ENCODE measurements at places on chromosomes 4 and X.

GRCh38 chr4:174408841-174409552, 113.3 kb downstream of the HPGD start:
- no peak overlapping the region for H3K4me3 ChIP-seq
- no peaks in the 10 kb centered on the region for H3K27me3 ChIP-seq
- no peaks in the 10 kb centered on the region for H3K4me1 ChIP-seq
- H3K27ac ChIP-seq, result no peak overlapping the region
- no peaks in the 10 kb centered on the region for H3K36me3 ChIP-seq

DNA sequence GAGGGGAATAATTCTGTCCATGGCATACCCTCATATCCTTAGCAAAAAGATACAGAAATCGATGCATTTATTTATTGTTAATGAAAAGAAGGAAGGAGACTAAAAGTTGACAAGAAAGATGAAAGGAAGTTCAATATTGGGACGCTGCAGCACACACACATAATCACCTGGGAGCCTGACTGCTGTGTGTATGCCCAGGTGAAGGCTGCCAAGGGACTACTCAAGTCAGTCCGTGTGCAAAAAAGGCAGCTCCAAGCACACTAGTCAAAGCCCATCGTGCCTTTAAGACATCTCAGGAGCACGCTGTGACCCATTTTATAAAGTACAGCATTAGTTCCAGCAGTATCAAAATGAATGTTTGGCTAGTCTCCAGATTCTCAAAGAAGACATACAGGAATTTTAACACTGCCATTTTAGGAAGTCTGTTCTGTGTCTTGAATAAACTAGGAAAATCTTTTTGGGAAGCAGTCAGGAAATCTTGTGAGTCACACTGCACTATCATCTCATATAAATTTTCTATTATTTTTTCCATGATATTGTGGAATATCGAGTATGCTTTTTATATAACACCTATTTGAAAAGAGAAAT, 363.9 kb downstream of the GASK1B start:
- no peaks in the 10 kb centered on the region for H3K4me1 ChIP-seq
- no peaks in the 10 kb centered on the region for H3K36me3 ChIP-seq
- H3K27ac ChIP-seq, result no peak overlapping the region
- H3K4me3 ChIP-seq, result no peak overlapping the region
- no peak for ATAC-seq

DNA sequence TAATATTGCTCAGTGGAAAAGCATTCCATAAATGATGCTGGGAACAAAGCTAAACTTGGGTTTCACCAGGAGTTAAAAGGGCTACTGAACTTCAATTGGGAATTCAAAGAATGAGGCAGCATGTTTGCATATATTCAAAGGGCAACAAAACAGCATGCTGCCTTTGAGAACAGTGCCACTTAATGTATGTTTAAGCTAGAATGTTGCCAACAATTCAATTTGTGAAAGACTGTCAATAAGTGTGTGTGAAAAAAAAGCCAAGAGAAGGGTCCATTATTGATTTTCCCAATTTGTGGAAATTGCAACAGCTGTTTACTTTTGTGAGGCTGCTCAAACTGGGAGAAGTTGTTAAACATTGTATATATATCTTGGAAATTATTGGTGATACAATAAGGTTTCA, 701.9 kb upstream of the ACTRT1 start:
- H3K27ac ChIP-seq, result no peak overlapping the region
- H3K4me1 ChIP-seq, result no peaks in the 10 kb centered on the region
- no peaks in the 10 kb centered on the region for H3K27me3 ChIP-seq
- no peaks in the 10 kb centered on the region for H3K36me3 ChIP-seq
- no peak for ATAC-seq

- peaks cover 13% of the 10 kb centered on the region for H3K27me3 ChIP-seq
- no peak overlapping the region for H3K4me3 ChIP-seq
- ATAC-seq, result no peak
- no peak overlapping the region for H3K27ac ChIP-seq
- H3K36me3 ChIP-seq, result no peaks in the 10 kb centered on the region
- no peaks in the 10 kb centered on the region for H3K4me1 ChIP-seq
These were observed 63.0 kb upstream of the TMEM150C start for GRCh38 chr4:82624819-82625218.

DNA sequence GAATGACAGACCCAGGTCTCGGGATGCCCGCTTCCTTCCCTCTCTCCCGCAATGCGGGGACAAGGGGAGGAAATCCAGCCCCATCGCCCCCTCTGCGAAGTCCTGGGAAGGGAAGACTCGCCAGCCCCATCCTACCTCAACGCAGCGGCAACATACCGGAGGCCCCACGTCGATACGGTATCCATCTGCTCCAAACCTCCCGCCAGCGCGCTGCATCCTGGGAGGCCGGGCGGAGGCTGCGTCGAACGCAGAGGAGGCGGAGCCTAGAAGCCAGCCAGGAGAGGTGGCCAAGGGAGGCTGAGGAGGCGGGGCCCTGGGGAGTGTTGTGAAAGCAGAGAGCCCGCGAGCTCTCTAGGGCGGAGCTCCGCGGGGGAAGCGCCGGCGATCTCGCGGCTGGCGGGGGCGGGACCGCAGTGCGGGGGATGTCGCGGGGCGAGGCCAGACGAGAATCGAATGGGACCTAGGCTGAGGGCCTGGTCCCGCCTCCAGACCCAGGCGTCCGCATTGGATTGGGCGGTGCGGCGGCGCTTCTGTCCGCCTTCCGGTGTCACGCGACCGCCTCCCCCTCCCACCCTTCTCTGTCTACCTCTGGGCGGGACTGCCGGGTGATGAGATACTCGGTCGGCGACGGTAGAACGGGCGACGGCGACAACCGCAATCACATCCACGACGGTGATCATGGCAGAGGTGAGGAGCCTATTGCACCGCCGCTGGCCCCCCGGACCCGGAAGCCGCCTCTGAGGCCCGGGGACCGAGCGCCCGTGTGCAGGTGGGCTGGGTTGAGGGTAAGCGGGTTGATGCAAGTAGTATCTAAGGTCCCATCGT, at the start of the genes FANCB and MOSPD2:
FANCB (minus strand) TSS at position 219 of the 825 bp plus-strand sequence. CDS start 7,559 bp downstream, outside the sequence.
MOSPD2 (plus strand) TSS at position 571 of the 825 bp plus-strand sequence; CDS start at position 679, 108 bp downstream.
- H3K27me3 ChIP-seq, result no peaks in the 10 kb centered on the region
- peak within 1 kb of the TSS; percentile 89 for H3K4me3 ChIP-seq
- H3K36me3 ChIP-seq, result peaks cover 16% of the 10 kb centered on the region
- peak; percentile 98 for ATAC-seq
- H3K4me1 ChIP-seq, result peaks cover 6% of the 10 kb centered on the region

DNA sequence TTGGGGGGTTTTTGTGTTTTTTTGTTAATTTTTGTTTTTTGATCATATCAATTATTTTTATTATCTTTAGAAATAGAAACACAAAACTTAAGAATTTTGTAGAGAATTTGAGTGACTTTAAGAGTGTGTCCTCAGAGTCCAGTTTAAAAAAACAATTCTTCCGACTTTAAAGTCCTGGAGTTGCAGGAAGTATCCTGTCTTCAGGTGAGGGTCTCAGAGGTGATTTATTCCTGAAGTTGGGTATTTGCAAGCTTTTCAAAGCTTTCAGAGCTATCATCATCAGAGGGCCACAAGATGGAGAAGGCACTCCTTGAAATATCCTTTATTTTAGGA, 23.0 kb downstream of the TLR10 start:
- ATAC-seq, result no peak
- no peaks in the 10 kb centered on the region for H3K36me3 ChIP-seq
- no peaks in the 10 kb centered on the region for H3K27me3 ChIP-seq
- peaks cover 51% of the 10 kb centered on the region for H3K4me1 ChIP-seq

- no peak for ATAC-seq
- H3K27me3 ChIP-seq, result no peaks in the 10 kb centered on the region
- H3K4me3 ChIP-seq, result no peak overlapping the region
- no peak overlapping the region for H3K27ac ChIP-seq
These were observed 441.2 kb upstream of the NR3C2 start for GRCh38 chr4:148883435-148883834.

- no peak for ATAC-seq
- H3K36me3 ChIP-seq, result peaks cover 11% of the 10 kb centered on the region
- peaks cover 18% of the 10 kb centered on the region for H3K4me1 ChIP-seq
- H3K27ac ChIP-seq, result no peak overlapping the region
- no peaks in the 10 kb centered on the region for H3K27me3 ChIP-seq
These were observed 5.5 kb upstream of the ING2 start for GRCh38 chr4:183499389-183499788.

- H3K27me3 ChIP-seq, result no peaks in the 10 kb centered on the region
- peaks cover 4% of the 10 kb centered on the region for H3K4me1 ChIP-seq
- H3K27ac ChIP-seq, result no peak overlapping the region
- no peak overlapping the region for H3K4me3 ChIP-seq
These were observed 19.9 kb upstream of the CEP135 start for GRCh38 chr4:55928846-55929245.

- peaks cover 9% of the 10 kb centered on the region for H3K27me3 ChIP-seq
- no peak for ATAC-seq
- H3K27ac ChIP-seq, result no peak overlapping the region
These were observed 56.6 kb upstream of the WDR1 start for GRCh38 chr4:10173037-10173753.

- H3K36me3 ChIP-seq, result peaks cover 5% of the 10 kb centered on the region
- no peak overlapping the region for H3K4me3 ChIP-seq
- no peaks in the 10 kb centered on the region for H3K27me3 ChIP-seq
- no peak for ATAC-seq
These were observed 129.5 kb downstream of the GNL3L start for GRCh38 chrX:54659547-54659946.

GRCh38 chr4:128800701-128801284, 8.7 kb upstream of the JADE1 start:
- H3K27me3 ChIP-seq, result no peaks in the 10 kb centered on the region
- no peak overlapping the region for H3K27ac ChIP-seq
- no peak for ATAC-seq
- no peaks in the 10 kb centered on the region for H3K36me3 ChIP-seq
- no peak overlapping the region for H3K4me3 ChIP-seq

DNA sequence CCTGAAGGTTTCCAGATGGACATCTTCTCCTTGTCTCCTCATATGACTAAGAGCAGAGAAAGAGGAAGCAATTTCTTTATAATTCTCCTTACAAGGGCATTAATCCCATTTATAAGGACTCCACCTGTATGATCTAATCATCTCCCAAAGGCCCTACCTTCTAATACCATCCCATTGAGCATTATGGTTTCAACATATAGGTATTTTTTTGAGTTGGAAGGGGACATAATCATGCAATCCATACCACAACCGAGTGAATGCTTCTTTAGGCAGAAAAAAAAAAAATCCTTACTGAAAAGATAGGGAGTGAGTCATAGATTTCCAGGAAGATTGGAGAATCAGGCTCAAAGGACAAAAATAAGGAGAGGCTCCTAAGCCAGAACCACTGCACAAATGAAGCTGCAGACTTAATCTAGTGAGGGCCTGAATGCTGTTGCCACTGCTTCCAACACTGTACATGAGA, 312.5 kb upstream of the HS3ST1 start:
- no peaks in the 10 kb centered on the region for H3K36me3 ChIP-seq
- H3K4me3 ChIP-seq, result no peak overlapping the region
- H3K27me3 ChIP-seq, result peaks cover 20% of the 10 kb centered on the region
- H3K27ac ChIP-seq, result no peak overlapping the region
- no peaks in the 10 kb centered on the region for H3K4me1 ChIP-seq

DNA sequence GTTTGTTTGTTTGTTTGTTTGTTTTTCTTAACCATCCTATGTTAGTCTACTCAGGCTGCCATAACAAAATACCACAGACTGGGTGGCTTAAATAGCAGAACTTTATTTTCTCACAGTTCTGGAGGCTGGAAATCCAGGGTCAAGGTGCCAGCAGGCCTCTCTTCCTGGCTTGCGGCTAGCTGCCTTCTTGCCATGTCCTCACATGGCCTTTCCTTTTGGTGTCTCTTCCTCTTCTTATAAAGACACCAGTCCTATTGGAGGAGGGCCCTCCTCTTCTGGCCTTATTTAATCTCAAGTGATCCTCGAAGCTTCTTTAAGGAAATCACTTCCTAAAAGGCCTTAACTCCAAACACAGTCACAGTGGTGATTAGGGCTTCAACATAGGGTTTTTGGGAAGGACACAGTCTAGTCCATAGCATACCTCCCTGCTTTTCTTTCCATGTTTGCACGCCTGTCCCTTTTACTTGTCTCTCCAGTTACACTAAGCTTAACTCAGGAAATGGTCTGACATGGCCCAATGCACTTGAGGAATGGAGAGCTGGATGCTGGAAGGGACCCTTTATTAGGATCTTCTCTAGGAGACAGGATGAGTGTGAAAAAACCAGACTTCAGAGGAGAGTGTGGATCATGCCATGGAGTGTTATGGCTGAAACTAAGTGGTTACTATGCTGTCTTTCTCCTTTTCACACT, 36.0 kb upstream of the MGST2 start:
- no peak overlapping the region for H3K27ac ChIP-seq
- peaks cover 34% of the 10 kb centered on the region for H3K27me3 ChIP-seq
- no peaks in the 10 kb centered on the region for H3K4me1 ChIP-seq
- no peaks in the 10 kb centered on the region for H3K36me3 ChIP-seq
- H3K4me3 ChIP-seq, result no peak overlapping the region

DNA sequence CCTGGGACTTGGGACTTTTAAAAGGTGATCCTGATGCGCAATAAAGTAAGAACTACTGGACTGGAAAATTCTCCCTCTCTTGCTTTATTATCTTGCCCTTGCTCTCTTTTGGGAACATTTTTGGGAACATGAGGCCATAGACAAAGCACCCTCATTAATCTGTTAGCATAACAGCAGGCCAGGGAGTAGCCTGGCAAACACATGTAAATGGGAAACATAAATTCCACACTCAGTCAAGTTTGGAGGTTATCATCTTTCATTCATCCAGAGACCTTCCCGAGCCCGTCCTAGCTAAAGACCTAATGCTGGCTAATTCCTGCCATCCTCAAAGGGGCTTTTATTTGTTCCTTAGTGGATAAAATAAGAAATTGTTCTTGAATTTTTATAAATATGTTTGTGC, 162.8 kb upstream of the ARX start:
- H3K4me1 ChIP-seq, result no peaks in the 10 kb centered on the region
- H3K4me3 ChIP-seq, result no peak overlapping the region
- no peaks in the 10 kb centered on the region for H3K36me3 ChIP-seq
- no peaks in the 10 kb centered on the region for H3K27me3 ChIP-seq
- no peak overlapping the region for H3K27ac ChIP-seq

GRCh38 chr4:76708971-76709771, 188.8 kb downstream of the SOWAHB start:
- H3K36me3 ChIP-seq, result no peaks in the 10 kb centered on the region
- no peaks in the 10 kb centered on the region for H3K4me1 ChIP-seq
- H3K27me3 ChIP-seq, result no peaks in the 10 kb centered on the region

- ATAC-seq, result no peak
- no peaks in the 10 kb centered on the region for H3K27me3 ChIP-seq
- H3K27ac ChIP-seq, result no peak overlapping the region
- H3K36me3 ChIP-seq, result no peaks in the 10 kb centered on the region
- no peak overlapping the region for H3K4me3 ChIP-seq
These were observed 11.3 kb upstream of the CHRNA9 start for GRCh38 chr4:40323866-40324265.

GRCh38 chr4:10629394-10629793, 55.2 kb downstream of the CLNK start:
- ATAC-seq, result no peak
- peaks cover 5% of the 10 kb centered on the region for H3K36me3 ChIP-seq
- H3K27ac ChIP-seq, result no peak overlapping the region
- H3K4me1 ChIP-seq, result peaks cover 12% of the 10 kb centered on the region
- no peaks in the 10 kb centered on the region for H3K27me3 ChIP-seq
- no peak overlapping the region for H3K4me3 ChIP-seq

- no peaks in the 10 kb centered on the region for H3K27me3 ChIP-seq
- H3K36me3 ChIP-seq, result peaks cover 5% of the 10 kb centered on the region
- ATAC-seq, result no peak
- no peak overlapping the region for H3K4me3 ChIP-seq
- peak overlapping the region; percentile 28 for H3K27ac ChIP-seq
These were observed 12.5 kb upstream of the HS3ST1 start for GRCh38 chr4:11441194-11441556.

GRCh38 chrX:120791013-120791643, 84.5 kb downstream of the CT47B1 start:
- H3K36me3 ChIP-seq, result no peaks in the 10 kb centered on the region
- H3K27ac ChIP-seq, result no peak overlapping the region
- no peak overlapping the region for H3K4me3 ChIP-seq
- ATAC-seq, result no peak

GRCh38 chr4:138050601-138051000, 191.5 kb downstream of the SLC7A11 start:
- H3K27ac ChIP-seq, result no peak overlapping the region
- no peak for ATAC-seq
- H3K4me3 ChIP-seq, result no peak overlapping the region
- H3K4me1 ChIP-seq, result peaks cover 6% of the 10 kb centered on the region
- H3K27me3 ChIP-seq, result no peaks in the 10 kb centered on the region
- H3K36me3 ChIP-seq, result no peaks in the 10 kb centered on the region
